ENCODE measurements at places on chromosomes 16 and 17.
A peak's percentile ranks its signal among the peaks of the same experiment; 100 is the strongest.

DNA sequence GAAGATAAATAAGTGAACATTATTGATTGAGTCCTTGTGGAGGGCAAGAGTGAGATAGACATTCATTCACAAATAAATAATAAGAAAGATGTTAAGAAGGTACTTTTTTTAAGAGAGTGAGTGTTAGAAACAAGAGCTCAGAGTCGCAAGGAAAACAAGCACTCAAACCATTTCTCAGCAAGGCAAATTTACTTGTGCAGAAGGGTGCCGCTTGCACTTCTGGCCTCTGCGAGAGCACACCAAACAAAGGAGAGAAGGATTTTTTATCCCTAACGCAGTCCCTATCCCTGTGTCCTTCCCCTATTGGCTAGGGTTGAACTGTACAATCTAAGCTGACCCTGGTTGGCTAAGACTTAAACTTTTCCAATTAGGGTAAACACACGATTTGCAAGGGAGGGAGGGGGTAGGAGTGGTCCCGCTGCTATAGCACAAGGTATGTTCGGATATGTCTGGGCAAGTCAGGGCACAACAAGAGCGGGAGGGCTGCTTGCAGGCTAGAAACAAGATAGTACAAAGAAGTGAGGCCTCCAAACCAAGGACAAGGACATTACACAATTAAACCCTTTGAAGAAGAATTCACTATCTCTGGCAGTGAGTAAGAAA lies 156.2 kb downstream of the PPM1E start:
- DNase-seq = no peak

DNA sequence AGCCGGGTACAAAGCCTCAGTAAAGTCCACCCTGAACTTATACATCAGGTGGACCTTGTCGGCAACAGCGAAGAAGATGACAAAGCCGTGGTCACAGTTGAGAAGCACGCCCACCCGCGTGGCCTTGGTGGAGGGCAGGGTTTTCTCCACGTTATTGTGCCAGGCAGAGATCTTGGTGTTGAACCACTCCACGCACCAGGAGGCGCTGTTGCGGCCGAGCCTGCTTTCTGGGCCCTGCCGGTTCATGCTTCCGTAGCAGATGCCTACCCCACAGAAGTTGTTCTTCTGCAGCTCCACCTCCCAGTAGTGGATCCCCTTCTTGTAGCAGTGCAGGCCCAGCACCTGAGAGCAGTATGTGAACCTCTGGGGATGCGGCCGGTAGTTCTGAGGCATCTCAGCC lies 22.1 kb downstream of the TRIM25 start:
- DNase-seq = no peak

GRCh38 chr17:80790021-80790765 lies 201.4 kb upstream of the CHMP6 start:
- no peak for DNase-seq

DNA sequence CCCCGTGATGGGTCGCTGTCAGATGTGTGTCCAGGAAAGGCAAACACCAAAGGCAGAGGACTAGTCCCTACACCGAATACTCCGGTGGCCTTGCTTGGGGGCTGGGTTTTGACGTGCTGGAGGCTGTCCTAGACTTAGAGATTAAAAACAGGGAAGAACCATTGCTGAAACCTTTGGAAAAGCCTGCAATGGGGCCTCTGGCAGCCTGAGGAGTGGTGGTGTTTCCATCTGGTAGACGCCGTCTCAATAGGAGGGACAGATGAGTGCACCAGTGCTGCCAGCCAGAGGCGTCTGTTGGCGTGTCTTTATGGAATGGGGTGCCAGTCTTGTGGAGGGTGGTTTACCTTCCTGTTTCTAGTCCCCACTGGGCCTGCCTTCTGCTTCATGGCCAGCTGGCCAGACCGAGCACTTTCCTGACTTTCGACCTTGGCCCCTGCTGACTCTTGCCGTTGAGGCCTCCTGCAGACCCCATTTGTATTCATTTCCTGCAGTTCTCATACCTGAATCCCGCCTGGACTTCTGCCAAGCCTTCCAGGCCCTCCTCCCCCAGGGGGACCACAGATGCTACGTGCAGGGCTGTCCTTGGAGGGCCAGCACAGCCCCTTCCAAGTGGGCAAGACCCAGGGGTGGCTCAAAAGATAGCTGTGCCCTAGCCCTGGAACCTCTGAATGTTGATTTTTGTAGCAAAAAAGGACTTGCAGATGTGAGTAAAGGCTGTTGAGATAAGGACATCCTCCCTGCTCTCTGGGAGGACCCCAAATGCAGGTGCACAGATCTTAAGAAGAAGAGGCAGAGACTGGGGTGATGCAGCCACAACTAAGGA lies 1.9 kb upstream of the DNASE1 start:
- no peak for DNase-seq

DNA sequence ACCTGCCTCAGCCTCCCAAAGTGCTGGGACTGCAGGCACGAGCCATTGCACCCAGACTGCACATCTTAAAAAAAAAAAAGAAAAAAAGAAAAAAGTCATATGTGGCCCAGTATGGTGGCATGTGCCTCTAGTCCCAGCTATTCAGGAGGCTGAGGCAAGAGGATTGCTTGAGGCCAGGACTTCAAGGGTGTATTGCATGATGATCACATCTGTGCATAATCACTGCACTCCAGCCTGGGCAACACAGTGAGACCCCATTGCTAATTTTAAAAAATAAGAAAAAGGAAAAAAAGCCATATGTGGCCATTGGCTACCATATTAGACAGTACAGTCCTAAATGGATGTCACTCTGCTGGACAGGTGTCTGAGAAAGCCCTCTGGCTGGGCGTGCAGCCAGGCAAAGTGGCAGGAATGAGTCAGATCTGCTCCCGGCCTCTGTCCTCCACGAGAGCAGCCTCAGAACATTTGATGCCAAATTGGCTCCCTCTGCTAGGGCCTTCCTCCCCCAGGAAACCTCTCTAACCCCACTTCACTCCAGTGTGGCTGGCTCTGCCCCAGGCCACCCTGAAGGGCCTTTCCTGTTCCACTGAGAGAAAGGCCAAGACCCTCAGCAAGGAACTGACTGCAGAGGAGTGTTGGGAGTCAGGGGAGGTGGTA lies 14.7 kb downstream of the CA7 start:
- DNase-seq = no peak

DNA sequence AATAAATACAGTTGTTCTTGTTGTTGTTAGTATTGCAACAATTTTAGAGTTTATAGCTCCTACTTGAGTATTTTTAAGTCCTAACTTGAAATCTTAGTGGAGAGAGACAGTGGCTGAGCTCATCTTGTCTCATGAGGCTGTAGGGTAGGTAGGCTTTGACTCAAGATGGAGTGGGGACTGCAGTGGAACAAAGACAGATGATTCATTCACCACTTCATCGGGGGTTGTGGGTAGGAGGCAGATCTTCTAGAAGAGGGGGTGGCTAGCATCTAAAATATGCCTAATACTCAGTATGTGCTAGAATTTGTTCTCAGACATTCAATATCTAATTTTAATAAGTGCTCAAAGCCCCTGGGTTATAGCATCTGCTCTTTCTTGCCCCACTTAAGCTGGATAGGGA lies 13.1 kb upstream of the MMD start:
- no peak for DNase-seq

DNA sequence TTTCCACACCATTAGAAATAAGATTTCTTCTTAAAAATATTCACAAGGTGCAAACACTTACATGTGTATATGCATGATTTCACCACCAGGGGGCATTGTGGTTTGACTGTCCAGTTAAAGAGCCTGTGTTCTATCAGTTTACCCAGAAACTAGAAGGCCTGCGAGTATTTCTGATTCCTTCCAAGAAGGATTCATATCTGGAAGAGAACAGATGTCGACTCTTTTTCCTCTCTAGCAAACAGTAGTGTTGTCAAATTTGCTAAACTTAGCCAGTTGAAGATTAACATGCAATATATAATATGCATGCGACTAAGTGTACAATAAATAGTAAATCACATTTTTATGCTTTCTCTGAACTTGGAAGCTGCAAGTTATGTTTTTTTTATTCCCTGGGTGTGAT lies 404.1 kb downstream of the WWOX start:
- DNase-seq = peak; percentile 8

DNA sequence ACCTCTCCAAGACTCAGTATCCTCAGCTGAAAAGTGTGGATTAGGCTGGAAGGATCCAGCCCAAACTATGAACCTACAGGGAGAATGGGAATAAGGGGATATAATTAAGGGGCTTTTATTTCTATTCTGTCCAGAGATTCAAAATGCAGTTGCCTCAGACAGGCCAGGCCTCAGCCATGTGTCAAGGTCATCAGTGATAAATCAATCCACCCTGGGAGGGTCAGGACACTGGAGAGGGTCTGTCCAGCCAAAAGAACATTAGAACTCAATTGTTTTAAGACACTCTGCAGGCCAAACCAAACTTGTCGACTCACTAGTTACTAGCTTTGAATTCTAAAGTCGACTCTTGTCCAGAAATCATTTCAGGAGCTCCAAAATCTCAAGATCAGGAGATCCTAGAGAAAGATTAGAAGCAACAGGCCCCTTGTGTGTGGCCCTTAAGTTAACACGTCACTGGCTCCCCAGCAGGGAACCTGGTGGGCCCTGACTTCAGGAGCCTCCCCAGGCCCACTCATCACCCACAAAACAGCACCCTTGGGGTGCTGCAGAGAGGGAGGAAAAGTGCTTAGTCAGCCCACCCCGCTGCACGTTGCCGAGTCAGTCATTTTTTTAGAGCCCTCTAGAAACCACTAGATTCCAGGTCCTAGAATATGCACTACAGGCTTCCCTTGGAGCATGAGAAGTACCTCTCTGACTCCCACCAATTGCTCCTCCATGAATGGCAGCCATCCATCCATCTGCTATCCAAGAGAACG lies 156.8 kb downstream of the XYLT1 start:
- no peak for DNase-seq

DNA sequence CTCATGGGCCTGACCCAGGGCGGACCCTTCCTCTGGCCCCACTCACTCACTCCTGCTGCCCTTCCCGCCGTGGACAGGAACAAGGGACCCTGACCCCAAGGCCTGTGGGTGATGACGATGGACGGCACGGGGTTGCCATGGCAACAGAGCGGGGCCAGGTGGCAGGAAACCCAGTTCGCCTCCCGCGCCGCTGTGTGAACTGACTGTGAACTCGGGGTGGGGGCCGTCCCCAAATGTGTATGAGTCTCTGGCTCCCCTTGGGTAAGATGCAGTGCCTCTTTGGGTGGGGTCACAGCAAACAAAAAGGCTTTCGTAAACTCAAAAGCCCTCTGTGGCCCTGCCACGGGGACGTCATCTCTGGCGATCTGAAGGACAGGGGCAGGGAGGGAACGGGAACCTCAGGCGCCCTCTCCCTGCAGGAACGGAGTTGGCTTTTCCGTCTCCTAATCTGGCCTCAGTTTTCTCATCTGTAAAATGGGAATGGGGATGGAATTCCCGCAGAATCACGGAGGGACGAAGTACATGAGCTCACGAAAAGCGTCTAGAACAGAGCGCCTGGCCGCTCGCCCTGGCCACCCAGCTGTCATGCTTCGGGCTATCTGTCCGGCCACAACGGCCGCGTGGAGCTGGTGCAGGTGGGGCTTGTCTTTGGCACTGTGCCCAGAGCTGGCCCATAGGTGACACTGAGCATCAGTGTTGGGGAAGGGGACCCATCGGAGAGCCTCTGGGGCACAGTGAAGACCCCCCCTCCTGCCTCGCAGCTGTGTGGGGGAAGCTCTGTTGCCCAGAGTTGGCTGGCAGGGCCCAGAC lies 44.9 kb upstream of the PABPN1L start:
- DNase-seq = no peak
